ENCODE measurements at places on chromosomes 12 and 14.

DNA sequence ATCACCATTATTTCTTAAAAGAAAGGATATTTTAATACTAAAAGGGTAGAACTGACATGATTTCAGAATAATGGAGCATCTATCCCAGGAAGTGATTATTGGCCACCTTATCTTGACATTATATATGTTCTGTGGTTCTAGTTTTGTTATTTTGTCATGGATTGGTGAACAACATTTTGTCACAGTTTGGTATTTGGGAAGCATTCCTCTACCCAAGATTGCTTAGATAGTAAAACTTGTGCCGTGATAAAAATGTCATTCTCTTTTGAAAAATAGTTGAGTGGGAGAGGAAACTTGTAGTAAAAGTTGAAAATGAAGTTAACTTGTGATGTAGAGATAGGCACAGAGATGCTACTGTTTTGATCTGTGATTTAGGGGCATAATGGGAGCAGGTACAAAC, 65.7 kb downstream of the TMX1 start:
- DNase-seq = no peak

DNA sequence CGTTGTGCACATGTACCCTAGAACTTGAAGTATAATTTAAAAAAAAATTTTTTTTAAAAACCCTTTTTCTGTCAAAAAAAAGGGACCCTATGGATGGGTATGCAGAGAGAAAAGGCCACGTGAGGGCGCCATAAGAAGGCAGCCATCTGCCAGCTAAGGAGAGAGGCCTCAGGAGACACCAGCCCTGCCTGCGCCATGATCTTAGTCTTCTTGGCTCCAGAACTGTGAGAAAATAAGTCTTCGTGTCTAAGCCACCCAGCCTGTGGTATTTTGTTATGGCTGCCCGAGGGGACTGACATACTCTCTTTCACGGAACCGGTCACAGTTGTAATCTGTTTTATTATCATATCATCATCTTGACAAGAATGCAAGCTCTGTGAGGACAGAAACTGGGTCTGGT, 174.8 kb downstream of the EFCAB11 start:
- DNase-seq = peak; percentile 16

DNA sequence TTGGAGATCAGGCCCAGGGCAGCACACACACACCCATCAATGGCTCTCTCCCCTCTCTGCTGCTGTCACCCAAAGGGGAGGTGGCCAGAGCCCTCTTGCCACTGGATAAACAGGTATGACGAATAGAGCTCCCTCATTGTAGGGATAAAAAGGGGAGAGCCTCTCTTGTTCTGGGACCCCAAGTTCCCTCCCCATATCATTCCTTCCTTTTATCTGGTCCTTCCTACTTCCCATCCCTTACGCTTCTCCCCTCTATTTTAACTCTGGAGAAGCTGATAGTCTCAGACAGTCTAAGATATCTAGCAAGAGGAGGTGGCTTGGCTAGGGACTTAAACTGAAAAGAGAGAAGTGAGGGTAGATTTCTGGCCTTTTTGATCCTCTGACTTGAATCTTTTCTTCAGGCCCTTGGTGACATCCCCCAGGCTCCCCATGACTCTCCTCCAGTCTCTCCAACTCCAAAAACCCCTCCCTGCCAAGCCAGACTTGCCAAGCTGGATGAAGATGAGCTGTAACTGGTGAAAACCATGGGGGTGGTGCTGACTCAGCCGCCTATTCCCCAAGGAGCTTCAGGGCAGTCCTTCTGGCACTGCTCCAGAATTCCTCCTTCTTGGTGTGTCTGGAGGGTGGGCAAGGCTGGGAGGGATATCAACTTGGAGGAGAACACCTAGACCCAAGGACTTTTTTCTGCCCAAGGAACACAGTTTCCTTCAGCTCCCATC, 5.3 kb downstream of the ARHGEF25 start:
- no peak for DNase-seq

GRCh38 chr12:6285063-6285477, 25.4 kb upstream of the PLEKHG6 start:
- peak; percentile 81 for DNase-seq

DNA sequence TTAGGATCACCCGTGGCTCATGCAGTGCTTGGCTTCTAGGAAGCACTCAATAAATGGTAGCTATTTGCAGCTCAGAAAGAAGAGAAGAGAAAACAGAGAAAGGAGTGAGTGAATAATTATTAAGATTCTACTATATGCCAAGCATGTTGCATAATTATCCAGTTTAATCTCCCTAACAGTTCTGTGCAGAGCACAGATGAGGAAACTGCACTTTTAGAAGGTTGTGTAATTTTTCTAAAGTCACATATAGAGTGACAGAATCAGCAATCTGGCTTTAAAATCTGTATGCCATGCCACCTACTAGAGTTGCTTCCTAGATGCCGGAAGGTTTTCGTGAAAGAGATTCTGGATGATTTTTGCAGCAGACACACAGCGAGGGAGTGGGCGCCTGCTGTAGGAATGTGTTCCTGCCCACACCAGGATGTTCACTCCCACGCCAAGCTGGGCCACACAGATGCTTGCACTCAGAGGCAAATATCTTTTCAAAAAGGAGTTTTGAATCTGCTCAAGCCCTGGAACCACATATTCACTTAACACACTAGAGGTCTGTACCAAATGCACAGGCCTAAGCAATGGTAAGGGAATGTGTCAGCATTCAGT, 50.2 kb upstream of the SMCO2 start:
- no peak for DNase-seq

DNA sequence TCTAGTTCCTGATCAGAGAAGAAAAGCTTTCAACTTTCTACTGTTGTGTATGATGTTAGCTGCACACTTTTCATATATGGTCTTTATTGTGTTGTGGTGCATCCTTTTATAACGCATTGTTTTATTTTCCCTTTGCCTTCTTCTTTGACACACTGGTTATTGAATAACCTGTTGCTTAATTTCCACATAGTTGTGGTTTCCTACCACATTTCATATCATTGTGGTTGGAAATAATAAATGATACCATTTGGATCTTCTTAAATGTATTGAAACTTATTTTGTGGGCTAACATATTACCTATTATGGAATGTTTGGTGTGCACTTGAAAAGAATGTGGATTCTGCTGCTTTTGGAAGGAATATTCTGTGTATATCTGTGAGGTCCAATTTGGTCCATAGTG, 64.9 kb downstream of the GPHN start:
- DNase-seq = no peak

DNA sequence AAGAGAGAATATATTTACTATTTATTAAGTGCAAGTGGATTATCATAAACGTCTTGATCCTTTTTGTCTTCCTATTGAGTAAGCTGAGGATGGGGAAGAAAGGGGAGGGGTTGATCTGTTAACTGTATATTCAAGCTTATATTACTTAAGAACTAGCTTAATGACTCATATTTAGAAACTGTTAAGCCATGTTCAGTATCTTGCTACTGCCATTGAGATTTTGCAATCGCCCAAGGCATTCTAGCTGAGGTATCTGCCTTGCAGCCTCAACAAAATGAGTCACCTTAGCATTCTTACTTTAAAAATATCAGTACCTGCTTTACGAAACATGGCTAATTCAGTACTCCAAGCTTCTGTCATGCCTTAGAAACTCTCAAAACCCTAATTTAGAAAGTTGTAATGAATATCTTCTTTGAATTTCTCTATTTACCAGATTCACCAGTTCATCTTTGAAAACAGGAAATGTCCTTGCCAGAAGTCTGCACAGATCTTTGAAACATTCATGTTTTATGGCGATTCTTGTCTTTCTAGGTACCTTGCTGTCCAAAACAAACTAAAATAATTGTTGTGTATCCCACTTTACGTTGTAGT, 76.1 kb downstream of the ALG10B start:
- DNase-seq = peak; percentile 26

DNA sequence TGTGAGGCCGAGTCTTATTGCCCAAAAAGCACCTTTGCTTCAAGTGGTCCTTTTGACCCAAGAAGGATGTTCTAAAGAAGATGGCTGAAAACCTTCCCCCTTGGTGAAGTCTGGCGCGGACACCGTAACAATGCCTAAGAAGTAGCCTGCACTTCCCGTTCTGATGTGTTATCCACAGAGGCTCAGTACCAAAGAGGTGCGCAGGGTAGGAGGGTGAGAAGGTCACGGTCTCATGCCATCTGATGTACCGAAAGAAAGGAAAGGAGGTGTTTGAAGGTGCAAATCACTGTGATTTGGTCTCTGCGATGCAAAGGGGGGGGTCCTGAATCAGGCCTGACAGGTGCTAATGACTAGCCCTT, 9.9 kb downstream of the PEBP1 start:
- DNase-seq = no peak

GRCh38 chr12:104960464-104960863, 2.4 kb upstream of the SLC41A2 start:
- no peak for DNase-seq

- DNase-seq = no peak
Observed at GRCh38 chr12:54605138-54605970, 16.9 kb upstream of the PPP1R1A start.

- DNase-seq = no peak
Observed at GRCh38 chr14:32823706-32824105, 115.0 kb upstream of the NPAS3 start.

GRCh38 chr12:76799362-76799761, 35.4 kb downstream of the ZDHHC17 start:
- DNase-seq = no peak

- DNase-seq = peak; percentile 10
Observed at GRCh38 chr14:49766839-49767238, 1.1 kb upstream of the KLHDC2 start.

- DNase-seq = peak; percentile 94
Observed at GRCh38 chr12:17334784-17335183, 728.8 kb upstream of the LMO3 start.

DNA sequence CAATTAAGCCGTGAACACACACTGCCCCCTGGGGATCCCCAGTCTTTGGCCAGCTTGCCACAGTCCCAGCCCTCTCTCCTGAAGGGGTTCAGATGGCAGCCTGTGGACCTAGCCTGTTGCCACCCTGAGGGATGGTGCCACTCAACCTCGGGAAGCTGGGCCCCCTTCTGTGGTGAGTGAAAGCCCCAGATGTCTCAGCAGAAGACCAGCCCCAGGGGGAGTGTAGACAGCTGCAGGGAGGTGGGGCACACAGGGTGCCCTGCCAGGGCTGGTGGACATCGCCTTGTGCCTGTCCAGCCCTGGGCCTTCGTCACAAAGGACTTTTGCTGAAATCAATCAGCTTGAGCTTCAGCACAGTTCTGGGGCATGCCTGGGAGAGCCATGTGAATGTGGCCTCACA, 32.4 kb downstream of the C14orf132 start:
- no peak for DNase-seq

- no peak for DNase-seq
Observed at GRCh38 chr12:4201333-4202100, 72.0 kb upstream of the CCND2 start.

- DNase-seq = no peak
Observed at GRCh38 chr12:11768233-11768965, 118.9 kb downstream of the ETV6 start.

DNA sequence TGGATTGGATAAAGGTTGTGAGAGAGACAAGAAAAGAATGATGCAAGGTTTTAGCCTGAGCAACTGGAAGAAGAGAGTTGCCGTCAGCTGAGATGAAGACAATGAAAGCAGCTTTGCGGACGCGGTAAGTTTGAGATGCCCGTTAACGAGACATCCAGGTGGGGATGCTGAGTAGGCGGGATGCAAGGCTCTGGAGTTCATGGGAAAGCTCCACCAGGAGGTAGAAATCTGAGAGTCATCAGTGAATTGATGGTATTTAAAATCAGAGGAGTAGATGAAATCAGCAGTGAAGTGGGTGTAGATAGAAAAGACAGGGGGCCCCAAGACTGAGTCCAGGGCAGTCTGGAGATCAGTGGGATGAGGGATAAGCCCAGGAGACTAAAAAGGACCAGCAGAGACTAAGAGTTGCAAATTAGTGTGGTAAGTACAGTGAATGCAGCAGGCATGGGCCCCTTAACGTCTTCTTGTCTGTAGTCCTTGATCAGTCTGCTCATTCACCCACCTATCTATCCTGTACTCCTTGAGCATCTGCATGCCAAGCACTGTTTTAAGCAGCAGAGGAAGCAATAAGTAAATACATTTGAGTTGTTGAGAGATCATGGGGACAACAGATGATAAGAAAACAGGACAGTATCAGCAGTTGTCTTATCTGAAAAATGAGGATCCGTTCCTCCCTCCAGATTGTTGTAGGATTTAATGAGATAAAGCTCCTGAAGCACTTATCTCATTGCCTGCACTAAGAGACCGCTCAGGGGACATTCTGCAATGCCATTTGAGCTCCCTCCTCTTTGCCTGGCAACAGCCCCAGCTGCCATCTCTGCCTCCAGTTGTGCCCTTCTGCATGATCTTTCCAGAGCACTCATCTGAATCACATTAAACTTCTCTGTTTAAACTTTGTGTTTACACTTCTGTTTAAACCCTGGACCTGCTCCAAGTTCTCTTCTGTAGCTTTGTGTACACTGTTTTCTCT, 91.5 kb downstream of the APAF1 start:
- DNase-seq = no peak

DNA sequence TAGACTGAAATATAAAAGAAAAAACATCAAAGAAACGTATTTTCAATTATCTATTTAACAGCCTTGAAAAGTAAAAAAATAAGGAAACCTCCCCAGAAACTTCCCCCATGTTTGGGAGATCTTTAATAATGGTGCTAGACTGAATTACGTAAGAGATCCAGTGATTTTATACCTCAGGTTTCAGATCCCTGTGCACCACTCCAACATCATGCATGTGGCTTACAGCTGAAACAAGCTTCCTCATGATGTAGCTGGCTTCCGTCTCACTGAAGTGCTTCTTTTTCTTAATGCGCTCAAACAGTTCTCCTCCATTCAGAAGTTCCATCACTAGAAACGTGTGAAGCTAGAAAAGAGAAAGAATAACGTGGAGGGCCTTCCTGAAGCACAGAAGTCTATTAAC, 78.0 kb upstream of the TTC7B start:
- no peak for DNase-seq

- no peak for DNase-seq
Observed at GRCh38 chr12:69588527-69588926, 3.3 kb downstream of the CCT2 start.

DNA sequence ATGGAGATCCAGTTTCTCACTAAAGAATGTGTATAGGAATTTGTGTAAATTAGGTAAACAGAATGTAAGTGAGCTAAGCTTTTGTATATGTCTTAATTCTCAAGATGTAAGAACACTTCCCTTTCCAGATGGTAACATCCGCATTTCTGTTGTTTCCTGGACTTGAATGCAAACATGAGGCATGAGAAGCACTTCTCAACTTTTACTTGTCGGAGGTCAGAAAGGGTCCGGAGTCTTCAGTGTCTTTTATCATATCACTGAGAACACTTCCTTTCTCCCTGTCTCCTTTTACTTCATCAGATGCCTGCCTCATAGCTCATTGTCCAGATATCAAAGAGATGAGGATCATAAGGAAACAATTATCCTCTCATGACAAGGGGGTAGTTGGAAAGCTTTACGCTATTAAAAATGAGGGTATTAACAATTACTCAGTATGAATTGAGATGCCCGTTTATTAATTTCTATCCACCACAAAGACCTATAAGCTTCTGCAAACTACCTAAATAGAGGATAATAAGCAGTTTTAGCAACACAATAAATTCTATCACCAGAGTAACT, 214.1 kb upstream of the FLRT2 start:
- peak; percentile 28 for DNase-seq

- no peak for DNase-seq
Observed at GRCh38 chr14:105617201-105617777, 90.9 kb downstream of the TMEM121 start.
